ENCODE measurements at places on chromosomes 2 and 18.

- DNase-seq = no peak
Observed at GRCh38 chr2:71715951-71716696, 262.8 kb downstream of the DYSF start.

GRCh38 chr2:46308081-46308480 lies 10.9 kb downstream of the EPAS1 start:
- no peak for DNase-seq

GRCh38 chr2:234502285-234502918 lies 5.5 kb upstream of the ARL4C start:
- DNase-seq = no peak

DNA sequence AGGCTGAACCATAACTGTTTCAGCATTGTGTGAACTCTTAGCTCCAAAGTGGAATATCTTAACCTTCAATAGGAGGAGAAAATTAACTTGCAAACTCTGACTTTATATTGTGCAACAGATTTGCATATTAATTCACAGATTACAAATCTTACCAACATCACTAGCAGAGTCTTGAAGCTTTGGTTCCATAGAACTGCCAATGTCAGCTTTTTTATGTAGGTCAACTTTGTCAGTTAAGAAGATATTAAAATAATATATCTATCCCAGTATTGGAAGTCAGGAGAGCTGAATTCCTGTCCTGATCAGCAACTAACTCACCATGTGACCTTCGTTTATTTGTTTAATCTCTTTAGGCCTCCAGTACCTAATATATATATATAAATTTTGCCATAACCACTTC lies 121.8 kb downstream of the EPHA4 start:
- no peak for DNase-seq

GRCh38 chr2:37357069-37357468 lies 12.6 kb downstream of the QPCT start:
- DNase-seq = no peak

GRCh38 chr18:79402977-79403722 lies 7.4 kb downstream of the NFATC1 start:
- no peak for DNase-seq

DNA sequence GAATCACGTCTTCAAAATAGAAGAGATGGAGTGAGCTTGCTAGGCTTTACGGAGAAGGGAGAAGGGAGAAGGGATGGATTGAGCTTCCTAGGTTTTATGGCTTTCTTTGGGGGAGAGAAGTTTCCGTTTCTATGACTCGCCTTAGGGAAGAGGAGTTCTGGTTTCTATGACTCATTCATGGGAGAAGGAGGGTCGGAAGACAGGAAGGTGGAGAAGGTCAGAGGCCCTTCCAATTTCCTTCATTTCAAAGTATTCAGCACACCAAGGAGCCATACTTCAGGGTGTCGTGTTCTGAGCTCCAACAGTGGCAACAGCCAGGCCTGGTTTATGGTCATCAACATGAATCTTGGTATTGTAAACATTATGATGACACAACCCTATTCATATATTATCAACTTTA lies 284.7 kb upstream of the VWC2L start:
- DNase-seq = no peak

DNA sequence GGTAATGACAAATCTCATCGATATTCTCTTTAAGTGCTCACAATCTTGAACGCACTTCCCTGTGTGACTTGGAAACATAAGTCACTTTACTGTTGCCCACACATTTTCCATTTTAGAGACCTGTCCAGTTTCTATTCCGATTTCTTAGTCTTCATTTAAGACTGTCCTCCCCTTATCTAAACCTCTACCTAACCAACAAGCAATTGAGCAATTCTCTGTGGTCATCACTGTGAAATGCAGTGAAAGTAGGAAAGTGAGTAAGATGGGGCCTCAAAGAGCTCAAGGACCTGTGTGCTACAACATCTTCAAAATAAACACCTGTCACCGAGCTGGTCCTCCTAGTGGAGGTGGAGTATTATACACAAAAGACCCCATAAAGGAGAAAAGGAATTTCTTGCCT lies 184.4 kb downstream of the CNTNAP5 start:
- no peak for DNase-seq

DNA sequence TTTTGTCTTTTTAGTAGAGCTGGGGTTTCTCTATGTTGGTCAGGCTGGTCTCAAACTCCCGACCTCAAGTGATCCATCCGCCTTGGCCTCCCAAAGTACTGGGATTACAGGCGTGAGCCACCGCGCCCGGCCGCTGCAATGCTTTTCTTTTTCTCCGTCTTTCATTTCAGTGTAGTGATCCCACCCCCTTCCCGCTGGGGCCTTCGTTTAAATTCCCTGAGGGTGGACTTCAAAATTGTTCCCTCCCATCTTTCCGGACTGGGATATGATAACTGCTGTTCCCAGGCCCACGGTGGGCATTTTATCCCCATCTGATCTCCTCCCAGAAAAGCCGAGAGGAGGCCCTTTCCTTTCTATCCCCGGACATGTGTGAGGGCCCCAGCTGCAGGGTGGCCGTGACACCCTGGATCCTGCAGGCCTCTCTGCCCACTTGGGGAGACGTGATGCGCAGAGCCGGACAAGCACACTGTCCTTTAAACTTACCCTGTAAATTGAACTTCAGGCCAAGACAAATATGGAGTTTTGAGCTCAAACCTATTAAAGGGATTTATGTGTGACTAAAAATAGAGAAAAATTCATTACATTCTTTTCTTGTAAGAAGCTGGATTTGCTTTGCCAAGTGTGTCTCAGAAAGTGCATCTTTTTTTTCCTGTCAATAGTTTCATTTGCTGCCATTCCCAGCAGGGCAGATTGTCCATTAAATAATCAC lies 54.5 kb upstream of the AFF3 start:
- DNase-seq = no peak

DNA sequence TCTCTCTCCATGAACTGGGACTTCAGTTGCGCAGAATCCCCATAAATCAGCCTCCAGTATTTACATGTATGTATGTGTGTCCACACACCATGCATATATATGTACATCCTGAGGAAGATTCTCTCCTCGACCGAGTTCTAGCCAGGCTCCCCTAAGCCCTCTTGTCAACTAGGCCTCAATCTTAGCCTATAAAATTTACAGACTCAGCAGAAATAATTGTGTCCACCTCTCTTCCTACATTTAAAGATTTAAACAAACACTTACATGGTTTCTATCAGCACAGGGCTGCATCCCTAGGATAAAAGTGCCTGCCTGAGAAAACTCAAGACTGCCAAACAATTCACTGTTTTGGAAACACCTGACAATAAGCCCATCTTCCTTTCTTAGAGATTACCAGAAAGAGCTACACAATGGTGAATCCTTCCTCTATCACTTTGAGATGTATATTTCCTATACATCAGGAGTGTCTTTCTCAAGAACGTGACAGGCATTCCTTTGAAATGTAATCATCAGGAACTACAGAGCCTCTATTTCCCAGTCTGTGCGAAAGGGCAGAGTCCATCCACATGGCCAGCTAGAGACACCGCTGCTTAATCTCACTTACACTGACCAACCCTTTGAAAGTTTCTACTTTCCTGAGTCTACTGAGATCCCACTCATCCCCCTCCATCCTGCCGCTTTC lies 39.5 kb downstream of the ZNF519 start:
- DNase-seq = no peak

DNA sequence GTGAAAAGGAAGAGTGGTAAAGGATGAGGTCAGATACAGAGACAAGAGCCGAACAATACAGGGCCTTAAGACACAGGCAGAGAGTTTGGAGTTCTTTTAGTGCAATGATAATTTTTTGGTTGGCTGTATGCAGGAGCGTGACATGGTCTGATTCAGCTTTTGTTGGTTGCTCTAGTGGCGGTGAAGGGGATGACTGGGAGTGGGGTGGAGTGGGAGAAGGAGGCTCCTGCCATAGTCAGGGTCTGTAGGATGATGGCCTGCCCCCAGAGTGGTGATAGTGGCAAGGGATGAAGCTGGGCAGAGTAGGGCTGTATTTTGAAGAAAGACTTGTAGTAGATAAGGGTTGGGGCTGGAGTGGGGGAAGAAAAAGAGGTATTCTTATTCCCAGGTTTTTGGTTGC lies 306.6 kb upstream of the VWC2L start:
- no peak for DNase-seq

- DNase-seq = no peak
Observed at GRCh38 chr2:60925994-60926740, 44.8 kb downstream of the REL start.

Data from stimulated activated CD4-positive, alpha-beta T cell treated with anti-CD3 and anti-CD28 coated beads, TNF-alpha, amount 100 ng/mL, for 1 hour (primary cell).